GM19239 (cell line): ENCODE measurements at places on chromosomes 6 and 20.

- DNase-seq, result no peak
Measured at GRCh38 chr6:21404577-21404976, 189.0 kb upstream of the SOX4 start.

DNA sequence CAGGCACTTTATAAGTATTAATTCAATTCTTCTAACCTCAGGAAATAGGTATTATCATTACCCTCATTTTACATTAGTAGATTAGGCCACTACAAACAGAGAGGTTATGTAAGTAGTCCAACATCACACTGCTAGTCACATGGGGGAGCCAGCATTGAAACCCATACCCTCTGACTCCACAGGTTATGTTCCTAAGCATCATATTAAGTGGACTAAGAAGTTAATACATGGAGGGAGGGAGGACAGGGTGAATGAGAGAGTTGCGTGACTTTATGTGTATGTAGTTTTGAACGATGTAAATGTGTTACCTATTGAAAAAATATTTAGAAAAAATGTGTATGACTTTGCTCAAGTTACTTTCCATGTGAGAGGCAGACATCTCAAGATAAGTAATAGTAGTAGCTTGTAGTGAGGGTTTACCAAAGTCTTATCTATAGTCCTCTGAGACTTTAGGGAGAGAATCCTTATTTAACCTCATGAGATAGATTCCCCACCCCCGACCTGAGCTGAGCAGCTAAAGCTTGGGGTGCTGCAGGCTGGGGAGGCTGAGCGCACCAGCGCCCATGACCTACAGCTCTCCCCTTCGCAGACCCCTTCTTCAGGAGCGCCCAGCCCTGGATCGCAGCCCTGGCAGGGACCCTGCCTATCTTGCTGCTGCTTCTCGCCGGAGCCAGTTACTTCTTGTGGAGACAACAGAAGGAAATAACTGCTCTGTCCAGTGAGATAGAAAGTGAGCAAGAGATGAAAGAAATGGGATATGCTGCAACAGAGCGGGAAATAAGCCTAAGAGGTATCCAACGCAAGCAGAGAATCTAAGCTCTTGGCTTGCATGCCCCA, 7.5 kb downstream of the BTN3A2 start:
- DNase-seq, result no peak

DNA sequence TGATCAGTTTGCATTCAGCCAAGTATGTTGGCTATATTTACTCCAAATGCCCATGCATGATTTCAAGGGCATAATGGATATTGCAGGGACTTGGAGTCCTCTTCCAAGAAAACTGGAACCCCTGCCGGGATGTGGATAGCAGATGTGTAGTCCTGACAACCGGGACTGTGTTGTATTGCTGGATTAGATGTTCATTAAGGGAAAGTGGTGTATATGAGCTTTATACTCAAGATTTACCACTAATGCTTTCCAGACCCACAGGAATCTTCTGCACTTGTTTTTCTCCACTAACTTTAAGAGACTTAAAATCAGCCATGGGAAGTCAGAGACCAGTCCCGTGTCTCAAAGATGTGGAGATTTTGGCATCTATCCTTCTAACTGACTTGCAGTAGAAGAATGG, 770.9 kb downstream of the HDGFL1 start:
- DNase-seq, result no peak

GRCh38 chr20:57445298-57445697, 54.1 kb downstream of the RBM38 start:
- no peak for DNase-seq

DNA sequence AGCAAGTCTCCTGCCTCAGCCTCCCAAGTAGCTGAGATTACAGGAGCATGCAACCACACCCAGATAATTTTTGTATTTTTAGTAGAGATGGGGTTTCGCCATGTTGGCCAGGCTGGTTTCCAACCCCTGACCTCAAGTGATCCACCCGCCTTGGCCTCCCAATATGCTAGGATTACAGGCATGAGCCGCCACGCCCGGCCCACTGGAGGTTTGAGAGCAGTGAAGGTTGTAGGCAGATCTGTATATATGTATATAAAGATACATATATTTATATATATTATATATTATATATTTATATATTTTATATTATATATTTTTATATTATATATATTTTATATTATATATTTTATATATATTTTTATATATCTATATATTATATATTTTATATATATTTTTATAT, 38.2 kb upstream of the TTPAL start:
- no peak for DNase-seq

DNA sequence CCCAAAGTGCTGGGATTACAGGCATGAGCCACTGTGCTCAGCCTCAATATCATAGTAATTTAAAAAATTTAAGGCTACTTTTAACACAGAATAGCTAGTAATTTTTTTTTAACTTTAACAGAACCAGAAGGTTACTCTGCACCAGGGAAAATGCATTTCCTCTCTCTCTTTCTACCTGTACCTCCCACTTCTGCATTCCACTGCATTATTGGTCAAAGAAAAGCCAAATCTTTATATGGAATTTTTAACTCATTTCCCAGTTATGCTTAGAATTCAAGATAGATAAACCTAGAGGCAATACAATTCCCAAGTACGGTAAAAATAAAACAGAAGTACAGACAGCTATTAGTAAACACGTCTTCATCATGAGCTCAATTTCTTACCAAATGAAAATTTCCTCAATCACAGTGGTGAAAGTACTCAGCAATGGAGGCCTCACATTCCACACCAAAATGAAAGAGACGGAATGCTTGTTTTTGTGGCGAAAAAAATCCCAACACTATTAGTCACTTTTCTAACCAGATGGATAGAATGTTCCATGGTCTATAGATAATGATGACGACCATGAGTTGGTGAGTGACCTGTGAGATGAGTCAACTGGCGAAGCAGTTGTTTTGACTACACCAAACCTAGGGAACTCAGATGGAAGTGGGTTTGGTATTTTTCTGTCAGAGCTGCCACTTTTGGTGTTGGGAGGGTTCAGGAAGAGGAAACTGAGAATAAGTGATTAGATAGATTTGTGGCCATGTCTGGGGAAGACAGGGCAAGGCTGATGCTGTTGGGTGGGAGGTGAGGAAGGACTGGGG, 104.7 kb upstream of the SGK1 start:
- no peak for DNase-seq

DNA sequence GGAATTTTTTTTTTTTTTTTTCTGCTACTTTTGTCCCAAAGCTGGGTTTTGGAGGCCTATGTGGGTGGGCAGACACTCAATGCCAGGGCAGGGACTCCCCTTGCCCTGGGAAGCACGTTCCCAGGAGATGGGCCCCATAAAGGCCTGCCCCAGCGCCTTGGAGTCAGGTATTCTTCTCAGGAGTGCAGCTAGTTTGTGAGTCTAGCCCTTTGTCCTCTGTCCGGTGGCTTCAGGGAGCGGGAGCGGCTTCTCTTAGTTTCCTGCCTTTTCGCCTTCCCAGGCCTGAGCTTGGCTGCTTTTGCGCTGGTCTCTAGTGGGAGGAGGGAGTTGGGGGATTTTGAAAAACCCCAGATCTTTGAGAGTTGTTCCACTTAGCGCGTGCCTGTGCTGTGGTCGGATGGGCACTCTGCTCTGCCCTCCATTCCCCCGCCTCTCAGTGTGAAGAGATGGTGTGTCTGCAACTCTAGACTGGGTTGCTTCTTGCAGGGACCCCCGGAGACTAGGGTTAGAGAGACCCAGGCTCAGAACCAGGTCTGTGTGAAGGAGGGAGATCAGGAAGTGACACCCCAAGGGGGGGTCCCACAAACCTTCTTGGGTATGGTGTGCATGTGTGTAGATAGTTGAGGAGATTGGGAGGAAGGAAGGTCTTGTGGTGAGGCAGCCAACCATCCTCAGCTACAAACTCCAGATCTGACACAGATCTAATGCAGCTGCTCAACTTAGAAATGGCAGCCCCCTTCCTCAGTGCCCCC, 1.3 kb downstream of the PLCG1 start:
- DNase-seq, result no peak

GRCh38 chr6:117559299-117559698, 43.0 kb downstream of the GOPC start:
- DNase-seq, result no peak

DNA sequence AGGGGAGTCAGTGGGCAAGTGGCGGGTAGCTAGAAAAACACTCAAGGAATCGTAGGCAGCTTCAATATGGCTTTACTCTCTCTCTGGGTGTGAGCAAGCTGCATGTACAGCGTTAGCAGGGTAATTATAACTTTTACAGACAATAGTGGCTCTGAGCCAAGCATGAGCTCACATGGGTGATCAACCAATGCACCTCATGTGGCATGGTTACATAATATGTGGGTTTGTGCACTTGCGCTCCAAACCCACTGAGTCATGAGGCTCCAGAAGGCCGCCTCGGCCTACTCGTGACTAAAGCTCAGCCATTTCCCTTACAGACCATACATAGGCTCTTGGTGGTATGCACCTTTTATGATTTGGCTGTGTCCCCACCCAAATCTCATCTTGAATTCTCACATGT, 78.4 kb upstream of the FBXL4 start:
- DNase-seq, result no peak

- no peak for DNase-seq
Measured at GRCh38 chr6:135182071-135183001, 1.2 kb downstream of the MYB start.

DNA sequence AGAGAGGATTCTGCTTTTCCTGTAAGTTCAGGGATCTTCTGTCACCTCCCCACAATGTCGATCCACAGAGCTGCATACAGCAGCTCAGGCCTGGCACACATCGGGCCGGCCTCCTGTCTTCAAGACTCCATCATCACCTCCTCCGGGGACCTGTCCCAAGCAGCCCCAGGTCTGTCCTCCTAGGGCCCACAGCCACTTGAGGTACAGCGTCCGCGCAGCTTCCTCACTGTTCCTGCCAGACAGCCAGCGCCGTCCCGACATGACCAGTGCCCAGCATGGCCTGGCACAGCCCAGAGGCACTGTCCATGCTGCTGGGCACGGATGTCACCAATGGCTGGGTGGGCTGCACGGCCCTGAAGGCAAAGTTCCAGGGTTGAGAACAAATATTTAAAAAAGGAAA, 101.6 kb downstream of the DLL1 start:
- DNase-seq, result no peak

DNA sequence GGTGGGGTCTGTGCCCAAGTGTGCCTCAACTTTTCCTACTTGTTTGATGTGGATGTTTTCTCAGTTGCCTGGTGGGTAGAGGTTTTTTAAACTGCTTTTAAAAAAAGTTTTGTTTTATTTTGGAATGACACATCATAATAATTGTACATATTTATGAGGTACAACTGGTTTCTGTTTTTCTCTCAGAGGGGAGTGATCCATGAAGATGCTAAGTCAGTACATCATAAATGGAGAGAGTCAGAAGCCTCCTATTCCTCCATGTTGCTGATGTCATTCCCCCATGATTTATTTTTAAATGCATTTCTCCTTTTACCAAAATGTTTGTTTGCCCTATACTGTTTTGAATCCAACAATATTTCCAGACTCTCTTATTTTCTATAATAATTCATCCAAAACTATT, 77.3 kb upstream of the CLVS2 start:
- DNase-seq, result no peak

- DNase-seq, result no peak
Measured at GRCh38 chr6:91796603-91797002, 1209.7 kb upstream of the MAP3K7 start.

DNA sequence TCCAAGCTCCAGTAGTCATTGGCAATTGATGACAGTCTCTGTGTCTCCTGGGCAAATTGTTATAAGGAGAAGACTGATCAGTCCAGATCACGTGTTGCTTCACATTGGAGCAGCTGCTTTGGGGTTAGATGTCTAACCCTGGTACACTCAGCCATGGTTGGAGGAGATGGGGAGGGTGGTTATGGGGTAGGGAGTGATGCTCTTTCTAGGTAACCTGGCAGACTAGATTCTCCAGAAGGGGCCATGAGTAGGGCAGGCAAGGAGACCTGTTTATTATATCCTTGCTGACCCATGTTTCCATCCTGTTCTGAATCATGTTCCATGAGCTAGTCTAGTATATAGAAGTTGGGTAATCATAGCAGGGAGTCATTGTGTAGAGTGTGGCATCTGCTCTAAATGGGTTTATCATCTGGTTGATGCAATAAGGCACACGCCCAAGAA, 50.8 kb upstream of the BACH2 start:
- no peak for DNase-seq

DNA sequence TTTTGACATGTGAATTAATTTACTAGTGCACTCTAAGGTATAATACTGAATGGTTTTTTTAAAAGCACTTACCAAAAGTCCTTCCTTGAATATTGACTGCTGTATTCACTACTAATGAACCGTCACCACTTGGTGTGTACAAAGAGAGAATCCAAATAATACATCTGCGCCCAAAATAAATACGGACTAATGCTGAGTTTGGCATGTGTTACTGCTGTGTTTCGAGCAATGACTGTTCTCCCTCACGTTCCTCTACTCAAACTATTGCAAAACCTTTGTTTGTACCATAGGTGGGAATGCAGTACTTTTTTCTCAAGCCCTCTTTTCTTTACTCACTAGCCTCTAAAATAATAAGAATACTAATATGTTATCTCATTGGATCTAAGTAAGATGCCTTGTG, 305.5 kb downstream of the QKI start:
- DNase-seq, result no peak

- DNase-seq, result no peak
Measured at GRCh38 chr6:100112855-100113508, 119.0 kb upstream of the MCHR2 start.
